ENCODE measurements at places on chromosomes 4 and X.

DNA sequence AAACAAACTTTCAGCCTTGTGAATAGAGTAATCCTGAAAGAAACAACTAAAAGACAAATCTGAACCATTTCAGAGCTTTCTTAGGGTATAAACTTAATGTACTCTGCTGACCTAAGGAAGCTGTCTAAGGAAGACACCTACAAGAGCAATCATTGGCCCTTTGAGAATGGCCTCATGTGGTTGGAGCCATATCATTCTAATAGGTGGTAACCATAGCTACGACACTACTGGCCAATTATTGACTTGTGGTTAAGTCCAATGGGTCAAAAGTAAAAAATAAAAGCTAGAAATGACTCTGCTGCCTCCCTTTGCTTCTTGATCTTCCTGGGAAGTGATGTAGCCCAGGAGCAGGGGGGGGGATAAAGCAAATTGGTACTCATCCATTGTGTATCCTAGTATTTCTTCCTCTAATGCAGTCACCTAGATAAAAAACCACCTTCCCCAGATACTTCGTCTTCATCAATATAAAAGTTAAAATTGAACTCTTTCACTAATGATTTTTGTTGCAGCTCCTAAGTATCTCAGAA, 547.0 kb downstream of the ARAP2 start:
- DNase-seq = no peak

DNA sequence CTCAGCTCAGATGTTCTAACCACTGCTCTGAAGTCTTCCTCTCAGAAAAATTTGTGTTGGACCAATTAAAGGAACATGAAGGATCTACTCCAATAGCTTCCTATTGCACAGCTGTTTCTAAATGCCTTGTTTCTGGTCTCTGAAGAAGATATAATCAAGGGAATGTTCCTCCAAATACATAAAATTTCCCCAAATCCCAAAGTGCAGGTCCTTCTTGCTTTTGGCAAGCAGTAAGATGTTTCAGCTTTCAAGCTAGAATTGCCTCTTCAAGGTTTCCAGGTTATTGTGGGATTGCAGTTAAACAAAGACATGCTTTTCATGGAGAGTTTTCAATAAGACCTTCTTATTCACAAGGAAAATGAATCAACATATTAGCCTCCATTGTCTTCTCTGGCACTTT, 574.5 kb upstream of the SLIT2 start:
- DNase-seq = no peak

DNA sequence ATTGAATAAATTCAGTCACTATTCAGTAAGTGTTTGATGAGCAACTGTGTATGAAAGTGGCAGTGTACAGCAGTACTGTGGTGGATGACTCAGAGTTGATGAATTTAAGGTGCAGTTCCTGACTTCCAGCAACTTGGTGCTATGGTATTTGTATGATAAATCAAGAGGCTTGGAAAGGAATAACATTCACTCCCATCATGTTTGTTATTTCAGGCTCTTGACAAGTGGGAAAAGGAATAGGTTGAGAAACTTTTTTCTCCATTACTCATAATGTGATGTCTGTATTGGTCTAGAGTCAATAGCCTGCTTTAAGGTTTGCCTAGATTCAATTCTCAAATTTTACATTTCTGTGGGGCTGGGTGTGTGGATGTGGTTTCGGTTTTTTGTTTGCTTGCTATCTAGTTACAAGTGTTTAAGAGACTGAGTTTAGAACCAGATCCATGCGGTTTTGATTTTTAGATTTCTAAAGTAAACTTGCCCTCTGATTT, 35.1 kb upstream of the CYP2U1 start:
- peak; percentile 77 for DNase-seq

DNA sequence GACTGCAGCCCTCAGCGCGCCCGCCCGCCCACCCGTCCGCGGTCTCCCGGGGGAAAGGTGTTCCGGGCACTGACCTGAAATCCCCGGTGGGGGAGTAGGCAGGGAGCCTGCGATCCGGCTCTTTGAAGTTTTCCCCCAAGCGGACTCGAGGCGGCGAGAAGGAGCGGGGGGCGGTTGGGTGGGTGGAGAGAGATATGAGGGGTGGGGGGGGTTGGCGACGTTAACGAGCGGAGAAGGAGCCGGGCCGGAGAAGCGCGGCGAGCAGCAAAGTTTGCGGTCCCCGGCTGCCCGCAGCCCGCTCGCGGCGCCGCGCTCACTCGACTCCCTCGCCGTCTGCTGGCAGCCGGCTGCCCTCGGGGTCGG, 636 bp downstream of the BCOR start:
- no peak for DNase-seq

- DNase-seq = peak; percentile 31
These were observed 78.8 kb downstream of the HADH start for GRCh38 chr4:108068442-108068841.

- peak; percentile 59 for DNase-seq
These were observed 220.1 kb downstream of the PDGFC start for GRCh38 chr4:156751486-156751885.

DNA sequence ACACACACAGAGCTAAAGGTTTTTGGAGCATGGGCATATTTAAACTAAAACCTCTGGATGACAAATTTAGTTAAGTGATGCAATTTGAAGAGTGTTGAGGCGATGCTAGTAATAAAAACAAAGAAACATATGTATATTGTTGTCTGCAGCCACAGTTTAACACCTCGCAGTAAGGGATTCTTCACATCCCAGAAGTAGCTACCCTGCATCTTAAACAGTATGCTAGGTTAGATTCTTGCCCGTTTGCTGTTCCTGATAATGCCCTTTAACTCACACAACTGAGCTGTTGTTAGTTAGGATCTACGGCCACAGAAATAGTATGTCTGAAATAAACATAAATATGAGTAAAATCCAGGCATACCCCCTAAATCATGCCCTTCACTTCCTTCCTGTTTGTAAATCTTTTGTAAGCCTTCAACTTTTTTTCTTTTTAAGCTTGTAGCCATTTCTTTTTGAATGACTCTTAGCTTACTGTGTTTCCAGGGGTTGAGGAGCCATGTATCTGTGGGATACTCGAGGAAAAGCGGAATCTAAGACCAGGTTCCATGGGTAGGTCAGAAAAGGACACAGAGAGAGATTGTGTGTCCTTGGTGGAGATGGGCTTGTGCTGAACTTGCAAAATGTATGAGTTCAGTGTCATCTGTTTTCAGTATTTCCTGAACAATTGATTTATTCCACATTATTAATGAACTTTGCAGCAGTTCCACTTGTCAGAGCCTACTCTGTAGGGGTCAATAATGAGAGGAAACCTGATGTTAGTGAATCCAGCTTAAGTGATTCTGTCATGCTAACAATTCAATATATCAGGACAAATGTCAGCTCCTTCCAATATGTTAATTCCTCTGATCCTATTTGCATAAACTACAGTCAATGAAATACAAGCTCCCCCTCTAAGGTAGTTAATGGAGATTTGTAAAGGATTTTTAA, 349.6 kb downstream of the GPAT3 start:
- no peak for DNase-seq

DNA sequence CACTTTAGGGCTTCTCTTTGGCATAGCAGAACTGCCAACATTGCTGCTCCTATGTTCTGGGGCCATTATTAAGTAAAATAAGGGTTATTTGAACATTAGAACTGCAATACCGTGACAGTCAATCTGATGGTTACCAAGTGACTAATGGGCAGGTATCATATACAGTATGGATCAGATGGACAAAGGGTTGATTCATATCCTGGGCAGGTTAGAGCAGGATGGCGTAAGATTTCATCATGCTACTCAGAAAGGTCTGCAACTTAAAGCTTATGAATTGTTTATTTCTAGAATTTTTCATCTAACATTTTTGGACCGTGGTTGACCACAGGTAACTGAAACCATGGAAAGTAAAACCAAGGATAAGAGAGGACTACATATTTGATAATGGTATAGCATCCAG, 40.9 kb downstream of the BRCC3 start:
- no peak for DNase-seq

- no peak for DNase-seq
These were observed 498.4 kb downstream of the PDGFC start for GRCh38 chr4:156473151-156473550.

DNA sequence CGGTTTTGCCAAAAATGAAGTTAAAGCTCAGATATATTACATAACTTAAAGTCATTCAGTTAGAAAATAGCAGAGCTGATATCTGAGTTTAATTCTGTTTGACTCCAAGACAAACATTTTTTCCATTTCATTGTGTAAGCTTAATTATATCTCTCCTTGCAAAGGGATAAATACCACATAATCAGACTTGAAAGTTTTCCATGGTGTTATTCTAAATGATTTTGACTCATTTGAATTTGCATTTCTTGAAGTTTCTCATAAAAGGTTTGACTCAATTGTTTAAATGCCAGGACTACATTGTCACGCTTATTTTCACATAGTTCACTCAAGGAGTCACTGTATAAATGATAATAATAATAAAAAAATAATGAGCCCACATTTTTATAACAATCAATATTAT, 39.4 kb upstream of the DDX60 start:
- DNase-seq = no peak

DNA sequence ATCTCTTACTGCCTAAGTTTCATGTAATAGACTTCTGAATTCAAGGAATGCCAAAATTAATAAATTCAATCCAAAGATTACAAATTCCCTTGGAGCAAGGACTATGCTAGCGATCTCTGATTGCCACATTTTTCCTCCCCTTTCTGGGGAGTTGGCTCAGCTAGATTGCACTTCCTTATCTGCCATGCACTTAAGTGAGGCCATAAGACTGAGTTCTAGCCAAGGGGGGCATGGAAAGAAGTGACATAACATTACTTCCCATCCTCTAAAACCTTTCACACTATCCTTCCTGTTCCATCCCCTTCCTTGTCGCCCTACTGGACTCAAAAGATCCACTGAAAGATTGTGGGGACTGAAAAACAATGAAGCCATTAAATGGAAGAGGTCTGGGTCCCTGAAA, 53.8 kb upstream of the TXK start:
- no peak for DNase-seq

DNA sequence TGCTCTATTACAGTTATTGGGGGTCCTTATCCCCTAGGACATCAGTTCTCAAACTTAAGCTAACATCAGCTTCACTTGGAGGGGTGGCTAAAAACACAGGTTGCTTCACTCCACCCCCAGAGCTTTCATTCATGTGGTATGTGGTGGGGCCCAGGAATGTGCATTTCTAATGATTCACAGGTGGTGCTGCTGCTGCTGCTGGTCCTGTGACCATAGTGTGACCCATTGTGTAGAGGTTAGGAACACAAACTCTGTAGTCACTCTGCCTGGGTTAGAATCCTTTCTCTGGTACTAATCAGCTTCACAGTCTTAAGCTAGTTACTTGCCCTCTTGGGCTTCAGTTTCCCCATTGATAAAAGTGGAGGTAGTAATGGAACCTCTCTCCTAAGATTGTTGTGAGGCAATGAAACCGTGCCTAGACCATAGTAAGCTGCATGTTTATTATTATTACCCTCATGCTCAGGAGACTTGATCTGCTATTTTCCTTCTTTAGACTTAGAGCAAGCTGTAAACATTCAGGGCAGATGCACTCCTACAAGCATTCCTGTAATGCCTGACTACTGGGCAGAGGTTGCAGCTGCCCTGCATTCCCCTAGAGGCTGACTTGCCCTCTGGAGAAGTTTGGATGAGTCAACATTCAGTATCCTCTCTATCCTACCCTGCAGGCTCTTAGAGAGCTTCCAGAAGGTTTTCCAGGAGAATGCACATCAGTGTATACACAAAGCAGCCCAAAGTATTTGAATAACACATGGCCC, 94.1 kb upstream of the ACSL4 start:
- peak; percentile 73 for DNase-seq

GRCh38 chr4:48130100-48130499, 4.0 kb downstream of the TXK start:
- DNase-seq = no peak

DNA sequence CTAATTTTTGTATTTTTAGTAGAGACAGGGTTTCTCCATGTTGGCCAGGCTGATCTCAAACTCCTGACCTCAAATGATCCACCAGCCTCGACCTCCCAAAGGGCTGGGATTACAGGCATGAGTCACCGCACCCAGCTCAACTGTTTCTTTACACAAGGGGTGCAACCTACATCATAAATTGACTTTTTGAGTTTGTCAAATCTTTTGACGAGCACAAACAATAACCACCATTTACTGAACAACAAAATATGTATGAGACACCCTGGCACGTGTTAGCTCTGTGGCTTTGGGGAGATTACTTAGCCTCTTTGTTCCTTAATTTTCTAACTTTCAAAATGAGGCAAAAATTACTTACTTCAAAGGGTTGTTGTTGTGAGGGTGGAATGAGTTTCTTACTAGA, 23.5 kb upstream of the SLC34A2 start:
- no peak for DNase-seq

DNA sequence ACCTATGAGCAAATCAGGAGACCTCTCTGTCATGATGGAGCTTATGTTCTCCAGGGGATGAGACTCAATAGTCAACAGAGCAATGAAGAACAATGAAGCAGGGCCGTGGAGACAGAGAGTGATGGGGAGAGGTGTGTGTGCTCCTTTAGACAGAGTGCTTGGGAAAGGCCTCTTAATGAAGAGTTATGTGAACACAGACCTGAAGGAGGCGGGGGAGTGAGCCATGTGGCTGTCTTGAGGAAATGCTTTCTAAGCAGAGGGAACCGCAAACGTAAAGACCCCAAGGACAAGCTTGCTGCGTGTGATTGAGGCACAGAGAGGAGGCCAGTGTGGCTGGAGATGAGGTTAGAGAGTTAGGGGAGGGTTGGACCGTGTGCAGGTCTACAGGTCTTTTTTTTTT, 53.1 kb downstream of the CHRNA9 start:
- no peak for DNase-seq

DNA sequence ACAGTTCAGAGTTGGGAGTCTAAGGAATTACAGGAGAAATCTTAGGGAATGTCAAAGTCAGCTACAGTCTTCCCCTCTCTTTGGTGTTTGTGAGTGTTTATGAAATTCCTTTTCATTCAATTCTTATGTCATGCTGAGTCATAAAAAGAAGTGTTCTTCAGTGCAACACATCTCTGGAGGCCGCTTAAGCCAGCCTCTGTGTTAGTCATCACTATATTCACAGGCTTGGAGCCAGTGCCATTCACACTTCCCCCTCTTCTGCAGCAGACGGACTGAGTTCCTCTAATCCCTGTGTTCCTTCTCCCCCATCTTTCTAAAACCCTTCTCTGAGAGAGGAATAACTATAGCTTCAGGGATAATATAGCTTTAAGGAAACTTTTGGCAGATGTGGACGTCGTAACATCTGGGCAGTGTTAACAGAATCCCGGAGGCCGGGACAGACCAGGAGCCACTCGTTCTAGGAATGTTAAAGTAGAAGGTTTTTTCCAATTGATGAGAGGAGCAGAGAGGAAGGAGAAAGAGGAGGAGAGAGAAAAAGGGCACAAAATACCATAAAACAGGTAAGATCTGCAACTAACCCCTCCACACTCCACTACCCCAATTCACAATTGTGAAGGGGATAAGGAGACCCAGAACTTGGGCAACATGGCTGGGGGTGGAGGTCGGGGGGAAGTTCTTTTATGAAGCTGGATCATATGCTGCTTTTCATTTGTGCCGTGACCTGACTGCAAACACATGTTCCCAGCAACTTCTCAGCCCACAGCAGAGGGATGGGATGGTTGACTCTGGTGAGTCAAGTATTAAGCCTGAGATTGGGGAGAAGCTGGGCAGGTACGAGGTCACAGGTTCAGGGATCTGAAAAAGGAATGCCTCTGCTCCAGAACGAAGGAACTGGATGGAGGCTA, at the start of gene SRPX2:
SRPX2 (plus strand) TSS at position 244 of the 905 bp plus-strand sequence. CDS start 2,124 bp downstream, outside the sequence.
- DNase-seq = peak; percentile 72

Data from AG08395 (cell line).